ENCODE measurements at places on chromosomes 7 and 10. TPM values are rescaled to one million over a fixed set of nuclear protein-coding genes. Genes with fewer than 3 reads are reported as not detected.

DNA sequence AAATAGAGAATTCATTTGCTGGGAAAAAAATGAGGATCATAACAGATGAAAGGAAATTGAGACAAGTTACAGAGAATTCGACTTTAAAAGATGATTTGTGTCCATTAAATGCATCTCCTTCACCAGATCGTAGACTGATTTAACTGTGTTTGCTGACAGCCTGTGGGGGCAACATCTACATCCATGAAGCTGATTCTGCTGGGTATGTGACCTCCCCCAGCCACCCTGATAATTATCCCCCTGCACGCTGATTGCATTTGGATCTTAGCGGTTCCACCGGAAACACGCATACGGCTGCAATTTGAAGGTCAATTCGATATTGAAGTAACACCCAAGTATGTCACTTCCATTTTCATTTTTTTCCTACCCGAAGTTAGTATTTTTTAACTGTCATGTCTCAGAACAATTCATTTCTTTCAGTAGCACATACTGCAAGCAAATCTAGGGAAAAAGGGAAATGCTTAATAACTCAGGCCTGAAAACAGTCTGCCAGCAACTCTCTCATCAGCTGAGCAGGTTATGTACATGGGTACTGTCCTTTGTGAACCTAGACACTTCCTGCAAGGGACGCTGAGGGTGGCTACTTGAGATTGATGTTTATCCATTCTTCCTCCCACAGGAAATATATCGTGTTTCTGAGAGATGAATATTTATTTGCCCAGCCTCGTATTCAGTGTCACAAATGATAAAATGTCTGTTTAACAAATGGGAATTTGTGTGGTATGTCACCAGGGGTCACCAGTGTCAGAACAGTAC lies 134.9 kb downstream of the ZNF22 start:
- no peak overlapping the region for H3K27ac ChIP-seq
- no peaks in the 10 kb centered on the region for H3K4me1 ChIP-seq
- no peaks in the 10 kb centered on the region for H3K27me3 ChIP-seq
- no peak for DNase-seq
- H3K4me3 ChIP-seq, result no peak overlapping the region

GRCh38 chr10:79242620-79243152 lies 104.6 kb upstream of the PPIF start:
- peaks cover 59% of the 10 kb centered on the region for H3K4me1 ChIP-seq
- no peaks in the 10 kb centered on the region for H3K36me3 ChIP-seq
- DNase-seq, result peak; percentile 80
- no peak overlapping the region for H3K27ac ChIP-seq
- peak overlapping the region; percentile 82 for H3K4me3 ChIP-seq

DNA sequence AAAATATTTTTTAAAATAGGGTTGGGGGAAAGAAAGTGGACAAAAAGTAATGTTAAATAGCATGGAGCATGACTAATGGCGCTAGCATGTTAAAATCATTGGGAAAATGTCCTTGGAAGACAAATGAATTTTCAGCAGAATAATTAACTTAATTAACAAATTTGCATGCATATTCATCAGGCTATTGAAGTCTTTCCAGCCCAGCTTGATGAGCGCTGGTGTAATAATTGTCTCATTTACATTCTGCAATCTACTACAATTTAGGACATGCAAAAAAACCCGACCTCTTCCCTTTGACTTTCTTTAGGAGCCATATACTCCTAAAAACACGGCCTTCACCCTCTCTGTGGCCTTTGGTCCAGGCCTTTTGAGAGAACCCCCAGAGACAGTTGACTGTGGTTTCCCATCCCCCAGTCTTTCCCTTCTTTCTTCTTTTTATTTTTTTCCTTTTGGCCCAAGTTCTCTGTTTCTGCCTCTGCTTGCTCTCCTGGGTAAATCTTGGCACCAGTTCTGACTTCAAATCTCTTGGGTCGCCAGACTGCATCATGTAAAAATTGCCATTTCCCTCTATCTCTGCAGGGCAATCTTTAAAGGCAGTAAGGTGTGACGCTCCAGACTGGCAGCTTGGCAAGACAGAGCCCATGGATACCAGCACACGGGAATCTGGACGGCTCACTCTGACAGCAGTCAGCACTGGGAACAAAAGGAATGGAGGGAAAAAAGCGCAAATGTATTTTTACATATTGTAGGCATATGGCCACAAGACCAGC lies 105.5 kb downstream of the NEUROD6 start:
- no peaks in the 10 kb centered on the region for H3K4me1 ChIP-seq
- H3K36me3 ChIP-seq, result no peaks in the 10 kb centered on the region
- DNase-seq, result no peak
- H3K4me3 ChIP-seq, result no peak overlapping the region
- no peak overlapping the region for H3K27ac ChIP-seq

GRCh38 chr10:3210251-3210877 lies 37.8 kb upstream of the PITRM1 start:
- DNase-seq, result no peak
- H3K36me3 ChIP-seq, result no peaks in the 10 kb centered on the region
- H3K27me3 ChIP-seq, result peaks cover 54% of the 10 kb centered on the region
- no peak overlapping the region for H3K4me3 ChIP-seq
- H3K27ac ChIP-seq, result no peak overlapping the region

PRRT4 gene
- 0.14 TPM for total RNA-seq

ZP3 gene
- total RNA-seq, result 11.8 TPM

IDI2 gene
- total RNA-seq, result not detected
